Hematopoietic multipotent progenitor cell treated with erythropoietin and hydrocortisone succinate and interleukin-3 and kit ligand, for 17 days (in vitro differentiated cells): ENCODE measurements at places on chromosomes 4 and X.

GRCh38 chr4:8905226-8905772 is 33.7 kb upstream of the HMX1 start:
- no peak for DNase-seq

DNA sequence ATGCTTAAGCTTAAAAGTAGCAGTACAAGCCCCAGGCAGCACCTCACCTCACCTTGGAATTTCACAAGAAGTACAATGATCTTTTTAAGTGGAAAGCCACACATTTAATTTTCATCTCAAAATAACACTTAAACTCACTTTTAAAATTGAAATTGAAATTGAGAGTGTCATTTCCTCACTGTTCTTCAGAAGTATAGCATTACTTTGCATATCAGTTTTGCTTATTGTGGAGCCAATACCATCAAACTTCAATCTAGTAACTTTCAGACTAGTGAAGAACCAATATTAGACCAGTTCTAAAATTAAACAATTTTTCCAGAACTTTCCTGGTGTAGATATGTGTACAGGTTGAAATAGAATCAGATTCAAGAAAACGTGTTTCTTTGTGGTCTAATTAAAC is 242.4 kb downstream of the NDST4 start:
- DNase-seq: no peak

DNA sequence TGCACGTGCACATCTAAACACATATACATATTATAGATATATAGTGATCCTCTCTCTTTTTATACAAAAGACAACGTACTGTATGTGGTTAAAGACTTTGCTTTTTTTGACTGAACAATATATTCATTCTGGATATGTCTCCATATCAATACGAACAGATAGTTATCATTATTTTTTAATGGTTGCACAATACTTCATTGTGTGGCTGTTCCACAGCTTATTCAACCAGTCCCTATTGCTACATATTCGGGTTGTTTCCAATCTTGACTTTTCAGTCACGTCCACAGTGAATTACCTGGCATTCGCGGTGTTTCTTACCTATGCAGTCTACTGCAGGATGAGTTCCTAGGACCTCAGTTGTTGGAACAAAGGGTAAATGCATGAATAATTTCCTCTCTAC is 53.1 kb downstream of the FGFBP1 start:
- no peak for DNase-seq

DNA sequence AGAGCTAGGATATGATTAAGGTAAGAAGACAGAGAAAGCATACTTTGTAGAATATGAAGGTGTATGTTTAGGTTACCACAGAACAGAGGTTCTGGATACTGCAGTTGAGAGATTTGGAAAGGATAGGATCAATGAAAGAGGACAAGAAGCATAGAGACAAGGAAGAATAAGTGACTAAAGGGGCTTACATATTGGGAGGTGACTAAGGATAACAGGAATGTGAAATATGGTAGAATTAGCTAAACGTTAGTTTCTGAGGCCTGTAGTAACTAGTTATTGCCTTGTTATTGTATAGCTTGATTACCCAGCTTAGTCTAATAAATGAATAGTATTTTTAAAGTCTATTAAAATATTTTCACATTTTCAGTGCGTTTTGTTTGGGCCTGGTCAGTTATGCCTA is 38.2 kb downstream of the CENPI start:
- no peak for DNase-seq

- no peak for DNase-seq
These were observed 183.1 kb upstream of the LEF1 start for GRCh38 chr4:108351791-108352190.

- no peak for DNase-seq
These were observed 175.0 kb downstream of the APBB2 start for GRCh38 chr4:41039317-41039716.

- peak; percentile 29 for DNase-seq
These were observed 9.3 kb downstream of the CETN2 start for GRCh38 chrX:152821145-152821765.

GRCh38 chrX:22952010-22952409 is 47.8 kb upstream of the DDX53 start:
- DNase-seq: no peak

DNA sequence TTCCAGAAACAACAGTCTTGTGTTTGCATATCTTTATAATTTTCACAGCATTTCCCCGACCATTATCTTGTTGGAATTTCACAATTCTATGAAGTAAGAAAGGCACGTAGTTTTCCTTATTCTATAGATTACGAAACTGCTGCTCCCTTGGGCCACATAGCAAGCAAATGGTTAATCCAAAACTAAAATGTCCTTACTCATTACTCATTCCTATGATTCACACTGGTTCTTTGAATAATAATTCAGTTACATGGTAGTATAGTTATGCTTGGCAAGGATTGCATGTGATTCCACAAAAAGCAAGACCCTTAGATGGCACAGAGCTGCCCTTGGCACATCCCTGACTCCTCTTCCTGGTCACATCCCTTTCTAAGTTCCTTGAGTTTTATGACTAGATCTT is 51.2 kb downstream of the OR13H1 start:
- DNase-seq: no peak

GRCh38 chr4:89823416-89823815 is 13.5 kb downstream of the SNCA start:
- DNase-seq: no peak
